ENCODE measurements at places on chromosomes 3 and 15. TPM values are rescaled to one million over a fixed set of nuclear protein-coding genes. Genes with fewer than 3 reads are reported as not detected.

- DNase-seq = no peak
Observed at GRCh38 chr15:78247911-78248310, 13.5 kb upstream of the ACSBG1 start.

DNA sequence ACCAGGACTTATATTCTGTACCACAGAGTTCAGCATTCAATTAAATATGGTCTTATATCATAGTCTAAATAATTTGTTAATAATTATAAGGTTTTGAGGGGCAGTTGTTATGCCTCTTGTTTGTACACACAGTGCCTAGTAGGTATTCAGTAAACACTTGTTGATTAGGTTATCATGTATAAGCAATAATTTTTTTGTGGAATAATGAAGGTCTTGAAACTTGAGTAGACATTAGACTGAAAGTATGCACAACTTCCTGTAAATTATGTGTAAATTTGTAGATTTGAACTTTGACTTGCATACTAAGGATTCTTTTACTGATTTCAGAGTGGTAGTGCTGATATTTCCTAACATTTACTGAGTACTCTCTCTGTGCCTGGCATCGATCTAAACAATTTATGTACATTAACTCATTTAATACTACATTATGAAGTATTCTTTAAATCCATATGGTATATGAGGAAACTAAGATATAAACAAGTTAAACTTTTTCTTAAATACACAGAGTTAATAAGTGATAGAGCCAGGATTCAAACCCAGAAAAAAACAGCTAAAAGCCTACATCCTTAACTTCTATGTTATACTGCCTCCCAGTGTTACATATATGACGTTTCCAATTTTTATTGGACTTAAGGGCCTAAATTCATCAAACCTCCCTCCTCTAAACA lies 65.1 kb downstream of the GLCE start:
- peak; percentile 29 for DNase-seq

The SLC22A13 gene
- total RNA-seq = not detected

- DNase-seq = peak; percentile 72
Observed at GRCh38 chr3:23455084-23455483, 252.0 kb downstream of the UBE2E2 start.

GRCh38 chr15:92625251-92625980 lies 30.2 kb downstream of the FAM174B start:
- peak; percentile 80 for DNase-seq

The CCR8 gene
- not detected for total RNA-seq

GRCh38 chr3:195048059-195048905 lies 222.7 kb downstream of the XXYLT1 start:
- DNase-seq = no peak

DNA sequence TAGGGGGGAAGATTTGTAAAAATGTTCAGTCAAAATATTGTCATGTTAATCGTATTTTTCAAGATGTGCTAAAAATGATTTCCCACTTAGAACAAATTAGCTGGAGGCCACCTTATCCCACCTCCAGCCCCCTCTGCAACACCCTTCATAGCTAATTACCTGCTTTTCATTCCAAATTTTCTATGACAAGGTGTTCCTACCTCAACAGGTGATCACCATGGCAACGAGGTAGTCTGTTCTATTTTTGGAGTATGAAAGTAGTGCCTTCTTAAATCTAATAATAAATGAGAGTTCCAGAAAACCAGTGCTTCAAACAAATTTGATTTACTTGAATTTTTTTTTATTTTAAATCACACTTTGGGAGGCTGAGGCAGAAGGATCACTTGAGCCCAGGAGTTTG lies 149.8 kb downstream of the FNDC3B start:
- DNase-seq = no peak

- DNase-seq = no peak
Observed at GRCh38 chr15:77027697-77028450, 32.9 kb downstream of the PSTPIP1 start.

DNA sequence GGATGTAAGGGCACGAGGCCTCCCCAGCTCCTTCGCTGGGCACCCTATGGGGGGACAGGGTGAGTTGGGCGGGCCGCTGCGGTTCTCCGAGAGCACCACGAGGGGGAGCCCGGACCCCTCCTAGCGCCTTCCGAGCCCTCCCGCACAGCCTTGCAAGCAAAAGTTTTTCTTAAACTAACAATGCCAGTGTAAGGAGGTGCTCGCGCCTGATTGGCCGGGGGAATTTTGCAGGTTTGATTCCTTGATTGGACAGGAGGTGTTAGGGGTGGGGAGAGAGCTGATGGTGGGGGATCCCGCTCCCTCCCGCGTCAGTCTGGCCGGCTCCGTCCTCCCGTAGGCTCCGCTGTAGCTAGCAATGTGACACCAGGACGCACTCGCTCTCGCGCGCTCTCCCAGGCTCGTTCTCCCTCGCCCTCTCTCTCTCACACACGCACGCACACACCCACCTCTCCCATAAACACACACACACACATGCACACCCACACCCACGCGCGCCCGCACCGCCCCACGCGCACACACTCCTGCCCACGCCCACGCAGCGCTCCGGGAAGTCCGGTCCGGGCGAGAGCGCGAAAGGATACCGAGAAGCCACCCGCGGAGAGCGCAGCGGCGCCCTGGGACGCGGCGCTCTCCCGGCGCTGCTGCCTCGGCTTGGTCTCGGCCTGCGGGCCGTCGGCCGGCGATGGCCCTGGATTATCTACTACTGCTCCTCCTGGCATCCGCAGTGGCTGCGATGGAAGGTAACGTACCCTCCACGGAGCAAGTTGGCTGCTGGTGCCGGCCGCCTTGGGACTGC lies at the start of gene EPHB1:
EPHB1 (plus strand) TSS at position 311 of the 796 bp plus-strand sequence.
- peak; percentile 99 for DNase-seq

DNA sequence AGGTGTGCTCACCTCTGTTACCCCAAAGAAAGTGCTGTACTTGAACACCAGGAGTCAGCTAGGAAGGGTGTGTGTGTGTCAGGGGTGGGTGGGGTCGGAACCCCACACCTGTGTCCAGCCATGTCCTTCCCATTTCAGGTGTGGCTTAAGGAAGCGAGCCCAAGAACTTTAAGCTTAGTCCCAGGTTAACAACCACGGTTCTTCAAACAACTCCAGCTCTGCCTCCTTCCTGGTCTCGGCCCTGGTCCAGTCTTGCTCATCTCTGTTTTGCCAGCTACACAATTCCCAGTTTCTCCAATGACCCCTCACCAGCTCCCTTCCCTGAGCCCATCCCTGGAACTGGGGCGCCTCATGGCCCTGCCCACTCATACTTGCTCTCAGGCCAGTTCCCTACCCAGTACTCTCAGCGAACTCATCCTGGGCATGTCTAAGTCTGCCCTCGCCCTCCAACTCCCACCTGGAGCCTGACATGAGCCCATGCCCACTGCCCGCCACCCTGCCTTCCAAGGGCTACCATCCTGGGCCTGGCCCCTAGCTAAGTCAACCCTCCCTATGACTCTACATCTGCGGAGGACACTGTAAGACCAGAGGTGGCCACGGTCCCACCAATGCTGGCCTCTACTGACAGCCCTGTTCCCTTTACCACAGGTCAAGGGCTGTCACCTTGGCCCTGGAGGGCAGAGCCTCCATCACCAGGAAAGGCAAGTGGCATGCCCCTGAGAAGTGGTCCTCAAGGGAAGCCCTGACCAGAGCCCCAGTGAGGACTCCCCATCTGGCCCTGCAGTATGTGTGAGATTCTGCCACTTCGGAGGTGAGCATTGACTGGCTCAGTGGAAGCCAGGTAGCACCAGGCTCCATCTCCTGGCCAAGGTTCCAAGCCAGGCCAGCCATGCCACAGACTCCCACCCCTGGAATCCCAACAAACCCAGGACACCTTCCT lies 9.2 kb downstream of the POC1A start:
- no peak for DNase-seq

- no peak for DNase-seq
Observed at GRCh38 chr15:100020189-100020588, 287.0 kb upstream of the LYSMD4 start.

DNA sequence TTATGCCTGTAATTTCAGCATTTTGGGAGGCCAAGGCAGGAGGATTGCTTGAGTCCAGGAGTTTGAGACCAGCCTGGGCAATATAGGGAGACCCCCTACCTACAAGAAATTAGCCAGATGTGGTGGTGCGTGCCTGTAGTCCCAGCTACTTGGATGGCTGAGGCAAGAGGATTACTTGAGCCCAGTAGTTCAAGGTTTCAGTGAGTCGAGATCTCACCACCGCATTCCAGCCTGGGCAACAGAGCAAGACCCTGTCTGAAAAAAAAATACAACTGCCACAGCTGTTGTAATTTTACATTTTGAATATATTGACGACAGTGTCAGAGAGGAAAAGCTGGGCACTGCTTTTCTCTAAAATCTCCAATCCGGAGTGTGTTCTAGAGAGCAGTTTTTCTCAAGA lies 21.2 kb downstream of the TATDN2 start:
- no peak for DNase-seq

The ARL6 gene
- 7.3 TPM for total RNA-seq

The AGTR1 gene
- total RNA-seq = 0.07 TPM

The RASL12 gene
- not detected for total RNA-seq

- DNase-seq = no peak
Observed at GRCh38 chr3:126888186-126888760, 94.6 kb upstream of the PLXNA1 start.

The GOLGA8N gene
- 0.80 TPM for total RNA-seq

DNA sequence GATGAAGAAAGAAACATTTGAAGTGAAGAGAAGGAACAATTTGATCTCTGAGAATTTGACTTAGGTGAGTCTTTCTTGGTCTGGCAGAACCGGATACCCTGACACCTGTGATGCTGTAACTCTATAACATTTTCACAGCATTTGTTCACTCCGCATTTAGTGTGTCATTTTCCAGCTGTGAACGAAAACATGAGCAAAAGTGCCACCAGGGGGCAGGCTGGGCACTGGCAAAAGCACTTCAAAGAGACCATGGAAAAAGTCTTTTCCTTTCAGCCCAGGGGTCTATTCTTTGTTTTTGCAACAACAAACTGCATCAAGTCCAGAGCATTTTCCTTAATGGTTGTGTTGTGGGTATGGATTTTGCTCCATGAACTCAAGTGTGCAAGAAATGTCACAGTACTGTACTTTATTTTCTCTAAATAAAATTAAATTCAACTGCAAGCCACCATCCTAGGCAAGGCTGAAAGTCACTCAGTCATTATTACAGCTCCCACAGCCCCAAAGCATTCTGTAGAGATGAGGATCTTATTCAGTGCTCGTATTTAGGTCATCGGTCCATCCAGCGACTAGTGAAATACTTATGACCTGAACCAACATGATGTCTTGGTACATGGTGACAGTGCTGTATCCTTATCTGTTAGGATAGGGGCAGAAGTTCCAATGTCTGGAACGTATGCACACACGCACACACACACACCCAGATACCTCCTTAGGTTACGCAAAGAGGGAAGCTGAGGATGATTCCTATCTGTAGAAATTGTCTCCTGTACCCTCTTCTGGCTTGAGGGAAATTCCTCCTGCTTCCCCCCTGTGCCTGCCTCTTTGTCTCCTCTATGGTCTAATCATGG lies 125.5 kb downstream of the GADL1 start:
- peak; percentile 60 for DNase-seq

DNA sequence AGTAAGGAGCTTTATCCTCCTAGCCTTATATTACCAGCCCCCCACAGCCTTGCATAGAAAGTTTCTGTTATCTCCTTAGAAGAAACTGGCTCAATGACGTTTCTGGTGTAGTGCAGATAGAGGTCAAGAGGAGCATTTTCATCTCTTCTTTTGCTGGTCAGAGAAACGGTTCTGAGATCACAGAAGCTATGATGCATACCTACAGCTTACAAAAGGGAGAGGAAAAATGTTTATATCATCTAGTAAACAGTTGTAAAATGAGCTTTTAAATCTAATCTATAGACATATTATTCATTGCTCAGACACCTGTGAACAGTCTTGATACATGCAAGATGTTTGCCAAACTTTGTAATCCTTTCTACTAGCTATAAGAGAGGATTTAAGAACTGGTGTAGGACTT lies 68.0 kb downstream of the GMPS start:
- DNase-seq = no peak

DNA sequence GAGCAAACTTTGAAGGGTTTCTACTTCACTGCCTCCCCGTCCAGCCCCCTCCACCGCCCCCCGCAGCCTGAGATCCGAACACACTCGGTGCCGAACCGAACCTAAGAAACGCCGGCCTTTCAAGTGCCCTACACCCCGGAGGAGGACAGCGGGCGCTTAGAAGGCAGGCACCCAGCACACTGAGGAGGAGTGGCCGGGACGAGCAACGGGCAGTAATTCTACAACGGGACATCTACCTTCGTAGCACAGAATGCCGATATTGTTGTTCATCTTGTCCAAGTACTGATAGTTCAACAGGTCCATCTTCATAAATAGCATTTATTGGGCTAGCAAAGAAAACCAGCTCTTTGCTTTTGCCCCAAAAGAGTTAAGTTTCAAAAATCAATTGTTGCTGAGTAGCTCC lies 513 bp downstream of the VGLL4 start:
- DNase-seq = no peak

GRCh38 chr15:82792068-82792467 lies 13.8 kb downstream of the FSD2 start:
- no peak for DNase-seq

DNA sequence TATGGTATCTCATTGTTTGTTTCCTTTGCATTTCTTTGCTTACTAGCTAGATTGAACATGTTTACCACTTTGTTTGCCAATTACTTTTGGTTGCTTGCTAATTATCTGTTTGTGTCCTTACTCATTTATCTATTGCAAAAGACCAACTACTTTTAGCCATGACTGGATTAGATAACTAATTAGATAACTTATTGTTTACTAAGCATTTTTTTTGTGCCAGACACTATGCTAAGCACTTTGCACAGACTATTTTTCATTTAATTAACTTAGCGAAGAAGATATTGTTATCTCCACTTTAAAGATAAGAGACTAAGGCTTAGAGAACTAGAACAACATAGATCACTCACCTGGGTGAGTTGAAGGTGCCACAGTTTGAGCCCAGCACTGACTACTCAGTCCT lies 16.9 kb upstream of the ZFAND6 start:
- no peak for DNase-seq

DNA sequence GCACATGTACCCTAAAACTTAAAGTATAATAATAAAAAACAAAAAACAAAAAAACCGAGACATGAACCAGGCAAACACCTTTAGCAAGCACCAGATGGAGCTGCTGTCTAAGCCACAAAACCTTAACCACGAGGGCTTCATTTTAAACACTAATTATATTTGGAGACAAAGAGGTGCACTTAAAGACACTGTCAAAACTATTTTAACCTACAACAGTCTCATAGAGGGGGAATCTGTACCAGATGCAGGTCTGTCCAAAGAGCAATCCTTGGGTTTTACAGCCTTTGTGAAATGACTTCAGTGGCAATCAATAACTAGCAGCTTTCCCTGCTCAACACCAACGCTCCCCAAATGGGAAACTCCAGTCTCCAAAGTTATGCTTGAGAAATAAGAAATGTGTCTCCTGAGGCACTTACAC lies 115.7 kb upstream of the TSPAN3 start:
- no peak for DNase-seq

DNA sequence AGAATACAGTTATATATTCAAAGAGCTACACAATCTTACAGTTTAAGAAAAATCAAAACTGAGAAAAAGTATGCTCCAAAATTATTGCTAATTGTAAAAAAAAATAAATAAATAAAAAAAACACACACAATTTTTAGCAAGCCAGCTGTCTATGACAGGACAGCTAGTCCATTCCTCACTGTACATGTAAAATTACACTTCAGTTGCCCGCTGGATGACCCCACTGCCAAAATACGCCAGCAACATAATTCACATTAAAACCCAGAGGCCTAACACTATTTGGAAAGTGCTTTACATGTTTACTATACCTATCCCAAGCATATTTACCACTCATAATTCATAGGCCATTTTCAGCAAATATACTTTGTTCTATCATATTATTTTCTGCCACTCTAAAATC lies 5.8 kb downstream of the MYO9A start:
- no peak for DNase-seq

- no peak for DNase-seq
Observed at GRCh38 chr3:58151637-58152036, 59.1 kb downstream of the DNASE1L3 start.

All from HT1080 (cell line).